ENCODE measurements at places on chromosomes 2 and 18. TPM values are rescaled to one million over a fixed set of nuclear protein-coding genes. Genes with fewer than 3 reads are reported as not detected.

GRCh38 chr18:47830772-47831171 lies 99.7 kb downstream of the SMAD2 start:
- DNase-seq = no peak

DNA sequence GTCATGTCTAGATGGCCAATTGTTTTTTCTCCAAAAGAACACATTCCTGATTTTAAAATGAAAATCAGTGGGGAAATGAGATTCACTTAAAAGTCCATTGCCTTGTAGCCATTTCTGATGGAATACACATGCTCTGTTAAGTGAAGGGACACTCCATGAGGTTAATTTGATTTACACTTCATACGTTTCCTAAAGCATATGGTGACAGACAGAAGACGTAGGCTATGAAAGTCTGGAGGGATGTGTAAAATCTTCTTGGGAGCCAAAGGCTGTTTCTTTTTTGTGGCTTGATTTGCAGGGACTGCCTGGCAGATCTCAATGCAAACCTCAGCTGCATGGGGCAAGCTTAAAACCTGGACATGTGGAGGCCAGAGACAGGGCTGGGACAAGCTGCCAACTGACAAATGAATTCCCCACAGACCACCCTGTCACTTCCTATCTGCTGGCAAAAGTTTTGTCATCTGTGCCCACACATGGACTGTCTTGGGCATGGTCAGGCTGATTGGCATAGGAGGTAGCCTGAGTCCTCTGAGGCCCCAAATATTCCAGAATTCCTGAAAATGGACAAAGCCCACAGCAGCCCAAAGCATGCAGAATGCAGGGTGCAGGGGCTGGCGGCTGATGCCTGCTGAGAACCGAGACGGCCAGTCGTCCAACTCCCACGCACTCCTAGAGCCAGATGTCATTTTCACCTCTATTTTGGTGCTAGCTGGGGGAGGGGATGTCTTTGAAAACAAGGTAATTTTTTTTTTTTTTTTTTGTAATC lies 73.9 kb downstream of the SDC1 start:
- DNase-seq = no peak

DNA sequence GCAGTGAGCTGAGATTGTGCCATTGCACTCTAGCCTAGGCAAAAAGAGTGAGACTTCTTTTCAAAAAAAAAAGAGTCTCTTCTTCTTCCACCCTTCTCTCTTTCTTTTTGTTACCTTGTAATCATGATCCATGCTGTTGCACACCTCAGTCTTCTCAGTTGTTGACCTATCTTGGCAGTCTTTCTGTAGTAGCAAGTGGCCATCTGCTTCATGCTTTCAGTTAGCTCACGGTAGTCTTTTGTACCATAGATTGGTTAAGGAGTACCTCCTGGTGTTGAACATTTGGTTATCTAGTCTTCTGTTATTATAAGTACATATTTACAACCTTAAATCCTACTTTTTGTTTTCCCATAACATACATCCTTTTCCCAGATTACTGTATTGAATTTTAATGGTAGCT lies 3.1 kb downstream of the GORASP2 start:
- no peak for DNase-seq

DNA sequence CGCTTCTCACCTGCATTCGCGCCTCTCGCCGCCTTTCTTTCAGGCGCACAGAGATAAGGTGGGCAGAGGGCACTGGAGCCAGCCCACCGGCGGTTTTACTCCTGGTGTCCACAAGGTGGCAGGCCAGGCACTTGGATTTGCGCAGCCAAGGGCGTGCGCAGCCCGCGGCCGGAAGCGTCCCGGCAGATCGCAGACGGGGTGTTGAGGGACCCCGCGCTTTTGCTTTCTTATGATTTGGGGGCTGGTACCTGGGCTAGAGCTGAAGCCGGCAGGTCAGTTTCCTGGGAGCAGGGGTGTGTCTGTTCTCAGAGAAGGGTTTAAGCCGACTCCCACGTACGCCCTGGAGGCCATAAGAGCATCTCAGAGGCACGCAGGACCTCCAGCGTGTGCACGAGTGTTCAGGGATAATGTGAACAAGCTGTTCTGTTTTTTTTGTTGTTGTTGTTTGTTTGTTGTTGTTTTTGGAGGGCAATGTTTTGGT lies 305.6 kb upstream of the CXCR4 start:
- DNase-seq = peak; percentile 52

DNA sequence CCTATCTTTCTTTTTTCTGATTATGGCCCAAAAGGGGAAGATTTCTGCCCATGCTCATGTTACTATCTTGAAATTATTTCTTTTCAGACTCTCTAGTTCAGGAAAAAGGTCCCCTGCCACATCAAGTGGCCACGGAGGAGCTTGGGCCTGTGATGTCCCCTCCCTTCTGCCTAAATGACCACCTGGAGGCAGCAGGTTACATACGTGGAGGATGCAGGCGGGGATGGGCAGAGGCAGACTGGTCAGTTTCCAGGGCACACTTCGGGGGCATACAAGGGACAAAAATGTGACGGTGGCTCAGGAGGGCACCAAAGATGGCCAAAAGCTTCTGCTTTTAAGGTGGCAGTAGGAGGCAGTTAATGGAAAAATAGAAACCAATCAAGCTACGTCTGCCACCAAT lies 30.7 kb upstream of the STEAP3 start:
- no peak for DNase-seq

DNA sequence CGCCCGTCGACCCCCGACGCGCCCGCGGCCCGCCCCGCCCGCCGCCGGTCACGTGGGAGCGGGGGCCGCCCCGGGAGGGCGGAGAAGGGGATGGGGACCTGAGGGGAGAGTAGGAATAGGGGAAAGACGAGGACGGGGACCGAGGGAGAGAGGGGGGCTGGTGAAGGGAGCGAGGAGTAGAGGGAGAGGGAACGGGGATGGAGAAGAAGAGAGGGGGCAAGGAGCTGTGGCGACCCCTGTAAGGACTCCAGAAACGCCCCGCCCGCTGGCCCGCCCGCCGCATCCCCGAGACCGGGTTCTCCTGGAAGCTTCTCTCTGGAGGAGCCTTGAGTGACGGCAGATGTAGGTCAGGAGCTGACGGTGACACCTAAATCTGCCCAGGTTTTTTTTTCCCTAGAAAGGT lies 615 bp downstream of the ADNP2 start:
- no peak for DNase-seq

- no peak for DNase-seq
Observed at GRCh38 chr2:86147793-86148192, 41.8 kb downstream of the PTCD3 start.

The MAP3K19 gene
- total RNA-seq = not detected

GRCh38 chr2:54546923-54547720 lies 91.0 kb downstream of the SPTBN1 start:
- DNase-seq = no peak

The IL36G gene
- total RNA-seq = not detected

The LHCGR gene
- total RNA-seq = 0.40 TPM

The DNAJC27 gene
- 7.5 TPM for total RNA-seq

The ACSL3 gene
- 165 TPM for total RNA-seq

DNA sequence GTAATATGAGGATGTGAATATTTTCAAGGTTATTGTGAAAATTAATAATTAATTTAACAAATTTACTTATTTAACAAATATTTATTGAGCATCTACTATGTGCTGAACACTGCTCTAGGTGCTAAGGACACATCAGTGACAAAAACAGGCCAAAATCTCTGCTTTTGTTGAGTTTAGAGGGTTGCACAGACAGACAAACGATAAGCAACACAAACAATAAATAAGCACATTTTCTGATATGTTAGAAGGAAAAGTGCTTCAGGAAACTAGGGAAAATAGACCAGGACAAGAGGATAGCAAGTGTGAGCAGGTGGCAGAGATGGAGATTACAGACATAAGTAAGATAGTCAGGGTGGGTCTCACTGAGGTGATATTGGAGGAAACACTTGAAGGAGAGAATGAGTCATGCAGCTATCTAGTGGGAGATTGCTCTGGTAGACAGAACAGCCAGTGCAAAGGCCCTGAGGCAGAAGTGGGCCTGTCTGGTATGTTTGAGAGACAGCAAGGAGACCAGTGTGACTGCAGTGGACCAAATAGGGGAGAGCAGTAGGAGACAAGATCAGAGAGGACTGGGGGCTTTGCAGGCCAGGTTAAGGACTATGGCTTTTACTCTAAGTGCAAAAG lies 38.3 kb downstream of the SFXN5 start:
- DNase-seq = no peak

DNA sequence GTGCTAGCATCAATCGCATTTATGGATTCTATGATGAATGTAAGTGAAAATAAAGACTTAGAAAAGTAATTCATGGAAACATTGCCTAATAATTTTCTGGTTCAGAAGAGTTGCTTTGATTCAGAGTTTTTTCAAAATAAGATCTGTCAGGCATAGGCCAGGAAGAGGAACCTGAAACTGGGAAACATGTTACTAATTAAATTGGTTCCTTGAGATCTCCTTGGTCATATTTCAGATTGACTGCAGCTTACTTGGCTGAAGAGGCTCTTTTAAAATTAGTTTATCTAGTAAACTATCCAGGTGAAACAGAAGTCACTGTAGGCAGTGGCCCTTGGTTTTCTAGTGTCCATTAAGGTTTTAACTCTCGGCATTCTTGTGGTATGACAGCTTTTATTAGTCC lies 27.4 kb downstream of the PPP1CB start:
- DNase-seq = no peak

GRCh38 chr2:105553538-105554196 lies 154.8 kb upstream of the FHL2 start:
- no peak for DNase-seq

The RNF181 gene
- 132 TPM for total RNA-seq

DNA sequence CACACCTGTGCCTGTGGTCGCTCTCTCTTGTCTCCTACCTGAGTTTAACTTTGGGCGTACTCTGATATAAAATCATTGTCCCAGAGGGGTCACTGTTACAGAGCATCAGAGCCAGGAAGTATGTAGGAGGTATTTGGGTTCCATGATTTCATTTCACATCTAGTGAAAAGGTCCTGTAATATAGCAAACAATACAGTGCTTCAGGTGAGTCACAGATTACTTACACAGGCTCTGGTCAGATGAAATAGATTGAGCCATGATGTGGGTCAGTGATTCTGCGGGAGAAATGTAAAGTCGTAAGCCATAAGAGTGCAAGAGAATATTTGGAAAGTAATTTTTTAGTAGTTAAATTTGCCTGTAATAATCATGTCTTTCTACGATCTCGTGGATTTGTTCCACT lies 70.2 kb downstream of the SOCS6 start:
- no peak for DNase-seq

DNA sequence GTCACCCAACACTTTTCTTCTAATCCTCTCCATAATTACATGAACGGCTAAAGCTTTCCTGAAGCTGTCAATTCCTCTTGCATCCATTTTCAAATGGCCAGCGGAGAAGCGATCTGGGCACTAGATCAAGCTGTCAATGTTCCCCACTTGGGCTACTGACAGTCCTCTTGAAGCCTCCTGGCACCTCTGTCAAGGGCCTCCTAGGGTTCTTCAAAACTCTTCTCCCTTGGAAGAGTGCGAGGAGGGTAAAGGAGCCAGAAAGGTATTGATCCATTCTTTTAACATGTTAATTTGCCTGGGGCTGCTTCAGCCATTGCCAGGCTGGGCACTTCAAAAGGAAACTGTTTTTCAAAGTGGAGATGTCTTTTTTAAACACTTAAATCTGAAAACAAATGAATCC lies 19.8 kb downstream of the EPHA4 start:
- DNase-seq = no peak

The DSC2 gene
- 13.3 TPM for total RNA-seq

The ZNF396 gene
- 1.2 TPM for total RNA-seq

- no peak for DNase-seq
Observed at GRCh38 chr2:240137596-240138253, 1.6 kb upstream of the COPS9 start.

GRCh38 chr2:20931346-20931745 lies 108.4 kb upstream of the LDAH start:
- DNase-seq = no peak

The RBM45 gene
- total RNA-seq = 17.7 TPM

The WDPCP gene
- total RNA-seq = 7.9 TPM

The CXCR1 gene
- not detected for total RNA-seq

DNA sequence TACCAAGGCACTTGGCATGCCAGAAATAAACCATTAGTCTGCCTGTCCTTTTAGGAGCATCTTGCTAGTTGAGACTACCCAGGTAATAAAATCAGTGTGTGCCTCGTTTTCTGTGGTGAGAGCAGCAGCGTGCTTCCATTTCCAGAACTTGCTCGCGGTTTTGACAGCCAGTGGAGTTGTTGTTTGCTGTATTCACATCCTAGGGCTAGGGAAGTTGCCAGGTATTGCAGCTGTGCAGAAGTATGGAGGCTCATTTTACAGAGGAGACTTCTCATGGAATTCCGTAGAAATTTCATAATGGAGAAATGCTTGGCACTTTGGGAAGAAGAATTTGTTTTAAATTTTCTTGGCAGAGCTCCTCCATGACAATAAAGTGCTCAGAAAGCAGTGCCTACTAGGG lies 1355.1 kb upstream of the ZEB2 start:
- no peak for DNase-seq

DNA sequence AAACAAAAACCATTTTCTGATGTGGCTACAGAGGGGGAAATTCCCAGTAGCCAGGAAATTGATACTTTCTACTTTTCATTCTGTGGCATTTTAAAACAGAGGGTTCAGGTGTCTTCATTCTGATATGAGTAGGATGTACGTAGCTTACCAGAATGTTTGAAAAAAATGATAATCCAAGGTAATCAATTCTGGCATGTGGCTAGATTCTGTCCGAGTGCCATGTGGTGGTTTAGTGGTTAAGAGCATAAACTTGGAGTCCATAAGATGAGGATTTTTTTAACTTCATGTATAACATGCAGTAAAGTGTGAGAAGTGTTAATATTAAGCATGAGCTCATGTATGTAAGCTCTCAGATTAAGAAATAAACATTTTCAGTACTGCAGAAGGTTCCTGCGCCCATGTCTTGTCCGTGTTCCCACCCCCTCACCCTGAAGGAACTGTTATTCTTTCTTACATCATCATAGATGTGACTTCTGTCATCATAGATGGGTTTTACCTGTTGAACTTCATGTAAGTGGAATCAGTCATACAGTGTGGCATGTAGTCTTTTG lies 4.5 kb downstream of the B3GNT2 start:
- no peak for DNase-seq

The RRM2 gene
- total RNA-seq = 62.5 TPM

GRCh38 chr2:84823229-84823628 lies 57.7 kb downstream of the TRABD2A start:
- no peak for DNase-seq

DNA sequence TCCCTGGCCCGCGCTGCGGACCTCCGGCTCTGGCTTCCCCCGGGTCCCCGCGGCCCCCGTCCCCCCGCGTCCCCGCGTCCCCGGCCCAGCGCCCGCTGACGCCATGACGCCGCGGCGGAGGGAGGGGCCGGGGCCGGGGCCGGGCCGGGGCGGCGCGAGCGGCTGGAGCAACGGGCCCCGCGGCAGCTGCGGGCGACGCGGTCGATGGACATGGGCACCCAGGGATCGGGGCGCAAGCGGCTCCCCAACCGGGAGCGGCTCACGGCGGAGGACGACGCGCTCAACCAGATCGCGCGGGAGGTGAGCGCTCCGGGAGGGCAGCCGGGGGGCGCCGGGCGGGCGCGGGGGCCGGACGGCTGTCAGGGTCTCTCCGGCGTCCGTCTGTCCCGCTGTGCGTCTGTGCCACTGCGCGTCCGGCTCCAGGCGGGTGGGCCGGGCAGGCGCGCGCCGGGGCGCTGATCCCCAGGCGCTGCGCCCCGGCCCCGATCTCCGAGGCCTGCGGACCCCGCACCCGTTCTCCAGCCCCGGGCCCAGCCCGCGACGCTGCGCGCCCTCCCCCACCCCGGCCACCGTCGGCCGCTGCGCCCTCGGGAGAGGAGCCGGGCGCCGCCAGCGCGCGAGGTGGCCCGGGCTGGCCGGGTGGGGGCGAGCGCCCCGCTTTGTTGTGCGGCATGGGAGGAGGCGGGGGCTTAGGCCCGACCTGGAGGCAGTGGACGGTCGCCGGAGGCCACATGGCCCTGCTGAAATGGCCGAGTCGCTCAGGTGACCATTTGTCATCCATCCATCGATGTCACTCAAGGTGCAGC lies at the start of gene LRRFIP1:
TSS of gene LRRFIP1 (plus strand) at position 147 of the 806 bp plus-strand sequence. CDS start at position 205, 58 bp downstream.
- DNase-seq = no peak

All from NCI-H460 (cell line).